T-cell (primary cell): ENCODE measurements at places on chromosomes 6 and 20.

- no peak for DNase-seq
These were observed 429.6 kb upstream of the JARID2 start for GRCh38 chr6:14816116-14816859.

GRCh38 chr6:17120019-17120418, 18.2 kb downstream of the STMND1 start:
- no peak for DNase-seq

- no peak for DNase-seq
These were observed 77.7 kb upstream of the OLIG3 start for GRCh38 chr6:137571854-137572253.

DNA sequence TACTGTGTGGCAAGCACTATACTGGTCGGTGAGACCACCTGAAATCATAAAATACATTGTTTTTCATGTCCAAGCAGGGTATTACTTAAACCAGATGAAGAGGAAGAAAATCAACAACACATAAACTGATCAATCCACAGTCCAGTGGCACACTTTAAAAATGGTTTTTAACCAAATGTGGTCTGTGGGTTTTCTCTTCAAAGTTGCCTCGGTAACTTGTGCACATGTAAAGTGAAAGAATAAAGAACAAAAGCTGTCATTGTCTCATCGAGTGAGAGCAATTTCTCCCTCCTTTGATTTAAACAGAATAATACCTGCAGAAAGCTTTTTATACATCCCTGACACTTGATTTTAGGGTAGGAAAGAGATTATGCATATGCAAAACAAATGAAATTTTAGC, 3.7 kb downstream of the FLRT3 start:
- no peak for DNase-seq

DNA sequence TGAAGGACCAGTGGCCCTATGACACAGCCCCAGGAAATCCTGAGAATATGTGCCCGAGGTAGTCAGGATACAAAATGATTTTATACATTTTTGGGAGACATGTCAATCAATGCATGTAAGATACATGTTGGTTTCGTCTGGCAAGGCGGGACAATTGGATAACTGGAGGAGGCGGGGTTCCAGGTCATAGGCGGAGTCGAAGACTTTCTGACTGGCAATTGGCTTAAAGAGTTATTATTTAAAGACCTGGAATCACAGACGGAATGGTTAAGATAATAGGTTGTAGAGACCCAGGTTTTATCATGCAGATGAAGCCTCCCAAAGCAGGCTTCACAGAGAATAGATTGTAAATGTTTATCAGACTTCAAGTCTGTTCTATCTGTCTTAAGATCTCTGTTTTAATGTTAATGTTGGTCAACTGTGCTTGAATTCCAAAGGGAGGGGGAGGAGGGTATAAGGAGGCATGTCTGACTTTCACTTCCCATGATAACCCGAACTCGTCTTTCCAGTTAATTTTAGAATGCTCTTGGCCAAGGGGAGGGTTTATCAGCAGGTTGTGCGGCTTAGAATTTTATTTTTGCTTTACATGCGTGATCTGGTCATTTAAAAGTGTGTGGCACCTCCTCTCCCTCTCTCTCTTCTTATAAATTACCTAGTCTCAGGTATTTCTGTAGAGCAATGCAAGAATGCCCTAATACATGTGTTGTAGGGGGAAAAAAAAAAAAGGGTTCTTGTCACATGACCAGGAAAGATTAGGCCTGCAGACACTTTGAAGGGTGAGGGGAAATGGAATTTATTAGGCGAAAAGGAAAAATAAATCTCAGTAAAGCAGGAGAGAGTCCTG, 230.7 kb downstream of the NFATC2 start:
- DNase-seq: no peak

DNA sequence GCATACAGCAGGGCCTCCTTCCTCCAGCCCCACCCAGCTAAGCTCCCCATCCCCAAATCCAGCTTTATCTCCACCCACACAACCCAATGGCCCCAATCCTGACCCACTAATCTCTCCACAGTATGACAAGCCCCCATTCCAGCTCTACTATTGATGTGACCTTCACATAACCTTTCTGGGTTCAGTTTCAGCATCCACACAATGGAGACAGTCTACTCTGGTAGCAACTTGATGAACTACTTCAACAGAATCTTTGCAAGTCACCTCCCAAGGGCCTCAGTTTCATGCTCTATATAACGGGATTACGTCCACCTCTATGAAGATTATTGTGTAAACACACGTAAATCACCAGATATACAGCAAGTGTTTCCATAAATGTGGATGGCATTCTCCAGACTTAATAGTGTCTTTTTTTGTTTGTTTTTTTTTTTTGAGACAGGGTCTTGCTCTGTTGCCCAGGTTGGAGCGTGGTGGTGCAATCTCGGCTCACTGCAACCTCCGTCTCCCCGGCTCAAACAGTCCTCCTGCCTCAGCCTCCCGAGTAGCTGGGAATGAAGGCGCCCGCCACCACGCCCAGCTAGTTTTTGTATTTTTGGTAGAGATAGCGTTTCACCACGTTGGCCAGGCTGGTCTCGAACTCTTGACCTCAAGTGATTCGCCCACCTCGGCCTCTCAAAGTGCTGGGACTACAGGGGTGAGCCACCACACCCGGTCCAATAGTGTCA, 1.4 kb downstream of the AHCY start:
- no peak for DNase-seq

DNA sequence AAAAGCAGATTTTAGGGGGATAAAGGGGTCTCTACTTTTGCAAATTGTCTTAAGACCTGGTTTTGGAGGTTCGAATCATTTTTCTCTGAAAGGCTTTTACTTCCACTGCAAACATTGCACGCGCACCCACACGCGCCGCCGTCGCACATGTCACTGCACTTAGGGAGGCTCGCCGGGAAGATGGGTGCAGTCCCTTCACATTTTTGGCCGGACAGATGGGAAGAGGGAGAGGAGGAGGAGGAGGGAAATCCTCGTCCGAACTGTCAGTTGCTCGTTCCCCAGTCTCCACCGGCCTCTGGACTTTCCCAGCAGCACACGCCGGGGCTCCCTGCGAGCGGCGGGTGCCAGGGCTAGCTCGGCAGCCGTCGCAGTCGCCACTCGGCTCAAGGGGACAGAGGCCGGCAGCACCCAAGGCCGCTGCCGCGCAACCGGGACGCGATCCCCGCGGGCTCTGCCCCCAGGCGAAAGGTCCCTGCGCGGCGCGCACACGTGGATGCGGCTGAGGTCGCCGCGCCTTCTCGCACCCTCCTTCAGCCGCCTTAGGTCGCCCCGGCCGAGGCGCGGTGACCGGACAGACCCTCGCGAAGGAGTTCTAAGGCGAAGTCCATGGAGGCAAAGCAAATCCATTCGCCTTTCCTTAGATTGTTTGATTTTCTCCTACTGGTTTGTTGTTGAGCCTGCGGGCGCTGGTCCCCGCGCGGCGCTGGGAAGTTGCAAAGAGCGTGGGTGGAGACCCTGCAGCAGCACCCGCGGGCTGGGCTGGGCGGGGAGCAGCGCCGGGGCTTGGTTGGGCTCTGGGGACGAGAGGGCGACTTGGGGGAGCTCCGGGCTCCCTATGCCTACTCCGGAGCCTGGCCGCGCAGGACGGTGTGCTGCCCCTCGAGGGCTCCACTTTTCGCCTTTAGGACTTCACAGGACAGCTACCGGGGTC, 1.2 kb downstream of the MYB start:
- peak; percentile 48 for DNase-seq

GRCh38 chr6:154865291-154865690, 129.8 kb upstream of the TIAM2 start:
- DNase-seq: no peak

DNA sequence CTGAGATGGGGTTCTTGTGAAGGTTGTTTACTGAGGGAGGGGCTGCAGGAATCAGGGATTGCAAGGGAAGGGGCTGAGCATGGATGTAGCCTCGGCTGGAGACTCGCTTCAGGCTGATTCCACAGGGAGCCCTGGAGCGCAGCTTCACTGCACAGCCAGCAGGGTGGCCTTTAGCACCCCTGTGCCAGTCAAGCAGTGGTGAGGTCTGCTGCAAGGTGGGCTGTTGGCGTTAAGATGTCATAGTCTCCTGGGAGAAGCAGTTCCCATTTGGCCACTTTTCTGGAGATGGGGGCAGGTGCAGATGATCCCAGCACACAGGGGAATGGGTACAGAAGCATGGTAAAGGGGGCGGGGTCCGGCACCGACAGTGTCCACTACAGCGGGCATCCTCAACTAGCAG, 126.3 kb downstream of the TOX2 start:
- DNase-seq: no peak

- DNase-seq: no peak
These were observed 13.6 kb downstream of the GLYATL3 start for GRCh38 chr6:49513153-49513989.

- no peak for DNase-seq
These were observed 497.2 kb upstream of the JARID2 start for GRCh38 chr6:14748679-14749078.

DNA sequence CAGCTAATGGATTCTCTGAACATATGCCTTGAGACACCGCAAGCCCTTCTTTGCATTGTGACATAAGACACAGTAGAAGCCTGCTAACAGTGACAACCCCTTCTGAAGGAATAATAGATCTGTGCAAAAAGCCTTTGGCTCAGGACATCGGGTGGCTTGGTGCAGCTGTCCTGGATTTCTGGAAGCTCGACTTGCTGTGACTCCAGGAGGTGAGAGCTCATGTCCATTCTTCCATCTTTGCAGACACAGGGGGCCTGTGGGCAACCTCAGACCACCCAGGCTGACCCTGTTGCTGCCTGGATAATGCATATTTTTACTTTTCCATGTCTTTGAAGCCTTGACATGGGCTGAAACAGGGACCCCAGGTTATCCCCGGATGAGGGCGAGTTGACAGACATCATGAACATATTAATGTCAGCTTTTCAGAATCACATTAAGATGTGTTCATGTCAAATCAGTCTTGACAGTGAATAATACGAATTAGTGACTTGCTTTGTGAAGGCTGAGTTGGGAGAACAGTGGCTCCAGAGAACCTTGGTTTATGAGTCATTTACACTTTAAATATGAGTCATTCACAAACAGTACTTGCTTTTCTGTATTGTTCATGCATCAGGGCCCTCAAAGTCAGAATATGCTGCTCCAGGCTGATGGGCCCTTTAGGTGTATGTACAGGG, 66.8 kb upstream of the IYD start:
- no peak for DNase-seq

DNA sequence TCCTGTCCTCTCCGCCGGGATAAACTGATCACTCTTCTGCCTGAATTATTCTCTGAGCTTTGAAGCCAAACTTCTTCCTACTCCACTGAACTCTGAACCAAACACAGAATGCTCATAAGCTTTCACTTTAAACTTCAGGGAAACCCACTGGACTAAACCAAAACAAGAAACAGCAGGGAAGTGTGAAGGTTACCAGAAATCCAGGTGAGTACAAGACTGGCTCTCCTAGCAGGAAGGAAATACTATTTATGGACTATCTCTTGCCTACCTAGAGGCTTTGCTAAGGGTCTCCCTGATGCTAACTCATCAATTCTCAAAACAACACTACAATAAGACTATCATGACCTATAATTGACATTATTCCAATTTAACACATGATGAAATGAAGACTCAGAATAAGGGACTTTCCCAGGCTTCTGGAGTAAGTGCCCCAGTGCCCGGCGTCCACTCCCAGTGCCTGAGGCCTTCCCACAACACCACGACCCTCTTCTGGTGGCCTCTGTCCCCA, 145.0 kb downstream of the ZDHHC14 start:
- DNase-seq: no peak

DNA sequence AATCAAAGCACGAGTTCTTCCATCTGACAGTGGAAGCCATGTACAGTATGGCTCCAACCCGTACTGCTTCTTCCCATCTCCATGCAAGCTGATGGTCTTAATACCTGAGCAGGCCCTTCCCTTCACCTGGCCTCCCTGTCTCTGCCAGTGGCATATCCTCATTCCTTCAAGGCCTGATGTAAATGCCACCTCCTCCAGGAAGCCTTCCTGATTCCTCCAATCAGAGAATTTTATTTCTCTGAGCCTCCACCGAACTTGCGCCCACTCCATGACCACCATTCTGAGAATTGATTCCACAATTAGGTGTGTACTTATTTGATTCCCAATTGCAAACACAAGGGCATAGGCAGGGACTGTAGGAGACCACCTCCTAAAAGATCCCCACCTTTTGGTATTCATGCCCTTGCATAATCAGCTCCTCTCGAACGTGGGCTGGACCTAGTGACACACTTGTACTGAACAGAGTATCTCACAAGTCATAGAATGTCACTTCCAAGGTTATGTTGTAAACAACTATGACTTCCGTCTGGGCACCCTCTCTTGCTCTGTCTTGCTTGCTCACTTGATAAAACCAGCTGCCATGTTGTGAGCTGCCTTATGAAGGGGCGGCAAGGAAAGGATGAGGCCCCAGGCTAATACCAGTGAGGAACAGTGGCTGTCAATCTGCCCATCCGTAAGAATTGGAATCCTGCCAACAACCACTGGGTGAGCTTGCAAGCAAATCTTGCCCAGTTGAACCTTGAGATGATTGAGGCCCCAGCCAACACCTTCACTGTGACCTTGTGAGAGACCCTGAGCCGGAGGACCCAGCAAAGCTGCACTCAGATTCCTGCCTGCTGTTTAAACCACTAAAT, 38.8 kb downstream of the CPNE5 start:
- no peak for DNase-seq

DNA sequence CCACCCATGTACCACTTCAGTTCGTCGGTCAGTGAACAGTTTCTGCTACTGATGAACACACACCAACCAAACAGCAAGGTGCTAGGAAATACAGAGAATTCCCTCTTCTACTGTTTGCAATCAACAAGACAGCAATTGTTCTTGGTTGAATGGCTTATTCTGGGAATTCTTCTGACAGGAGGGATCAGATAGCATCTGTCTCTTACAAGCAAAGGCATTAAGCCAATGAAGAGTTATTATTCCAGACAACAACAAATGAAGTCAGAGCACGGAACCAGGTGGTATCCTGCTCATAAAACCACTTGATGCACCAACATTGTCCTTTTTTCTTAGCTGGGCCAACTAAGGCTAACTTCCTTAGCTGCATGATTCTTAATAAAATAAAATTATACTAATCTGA, 37.8 kb downstream of the PTPRK start:
- DNase-seq: no peak

GRCh38 chr6:122472022-122472340, 374 bp upstream of the SERINC1 start:
- DNase-seq: no peak

DNA sequence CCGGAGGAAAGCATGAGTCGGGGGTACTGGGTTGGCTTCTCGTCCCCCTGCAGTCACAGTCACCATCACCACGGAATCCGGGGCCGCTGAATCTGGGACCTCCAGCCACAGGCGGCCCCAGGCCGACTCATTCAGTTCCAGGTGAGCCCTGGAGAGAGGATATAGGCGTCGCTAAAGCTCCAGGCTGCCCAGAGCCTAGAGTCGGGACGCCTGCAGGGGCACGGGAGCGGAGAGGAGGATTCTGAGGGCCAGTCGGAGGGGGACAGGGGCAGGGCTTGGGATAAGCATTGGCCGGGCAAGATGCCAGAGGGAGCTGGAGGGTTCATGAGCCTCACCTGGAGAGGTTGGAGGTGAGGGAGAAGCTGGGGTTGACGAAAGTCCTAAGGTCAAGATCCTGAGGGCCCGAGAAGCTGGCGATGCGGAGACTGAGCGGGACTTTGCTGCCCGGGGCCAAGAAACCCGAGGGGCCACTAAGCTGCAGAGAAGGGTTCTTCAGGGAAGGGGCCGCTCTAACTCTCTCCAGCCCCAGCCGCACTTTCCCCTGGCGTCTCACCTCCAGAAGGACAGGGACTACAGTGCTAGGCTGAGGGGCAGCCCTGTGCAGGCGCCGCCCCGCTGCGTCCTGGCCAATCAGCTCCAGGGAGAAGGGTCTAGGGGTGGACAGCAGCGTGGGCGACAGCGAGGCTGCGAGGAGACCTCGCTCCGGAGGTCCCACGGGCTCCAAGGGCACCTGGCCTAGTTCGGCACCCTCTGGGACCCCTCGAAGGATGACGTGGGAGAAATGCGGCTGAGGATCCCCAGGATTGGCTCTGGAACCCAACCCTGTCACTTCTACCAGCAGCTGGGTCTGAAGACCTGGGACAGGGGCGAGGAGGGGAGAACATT, 3.7 kb downstream of the SAPCD1 start:
- no peak for DNase-seq
